ENCODE measurements at places on chromosomes 3 and 15.

GRCh38 chr3:24400015-24400414, 94.6 kb downstream of the THRB start:
- no peak for DNase-seq

DNA sequence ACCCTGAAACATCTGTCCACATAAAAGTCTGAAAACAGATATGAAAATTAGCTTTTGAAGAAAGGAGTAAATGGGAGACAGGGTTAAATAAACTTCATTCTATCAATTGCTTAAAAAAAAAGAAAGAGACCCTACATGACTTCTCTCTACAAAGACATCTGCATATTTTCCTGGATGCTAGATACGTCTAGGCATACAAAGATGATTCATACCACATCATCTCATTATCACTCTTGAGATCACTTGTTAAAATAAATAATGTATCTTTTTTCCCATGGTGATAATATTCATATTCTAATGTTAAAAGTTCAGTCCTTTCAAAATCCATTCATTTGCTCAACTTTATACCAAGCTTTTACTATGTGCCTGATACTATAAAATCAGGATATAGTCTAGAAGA, 295.8 kb downstream of the MAGI1 start:
- DNase-seq = no peak

DNA sequence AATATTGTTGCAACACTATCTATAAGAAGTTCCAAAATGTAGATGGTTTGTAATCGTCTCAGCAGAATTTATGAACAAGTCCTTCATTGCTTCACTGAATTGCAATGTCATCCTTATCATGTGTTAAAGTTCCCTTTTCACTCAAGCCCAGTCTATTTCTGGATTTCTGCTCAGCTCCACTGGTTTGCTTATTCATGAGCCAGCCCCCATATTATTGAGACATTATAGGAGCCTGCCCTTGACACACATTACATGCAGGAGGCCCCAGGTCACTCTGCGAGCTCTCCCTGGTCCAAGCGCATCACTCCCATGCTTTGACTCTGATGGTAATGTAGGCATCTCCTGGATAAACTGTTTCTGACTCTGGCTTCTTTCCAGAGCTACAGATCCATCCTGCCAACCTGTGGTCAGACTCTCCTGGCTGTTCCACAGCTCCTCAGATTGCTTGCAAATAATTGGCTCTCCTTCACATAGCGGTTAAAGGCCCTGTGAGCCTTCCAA, 56.9 kb downstream of the ABTB1 start:
- DNase-seq = no peak

GRCh38 chr15:54101664-54102270, 123.5 kb downstream of the UNC13C start:
- no peak for DNase-seq

DNA sequence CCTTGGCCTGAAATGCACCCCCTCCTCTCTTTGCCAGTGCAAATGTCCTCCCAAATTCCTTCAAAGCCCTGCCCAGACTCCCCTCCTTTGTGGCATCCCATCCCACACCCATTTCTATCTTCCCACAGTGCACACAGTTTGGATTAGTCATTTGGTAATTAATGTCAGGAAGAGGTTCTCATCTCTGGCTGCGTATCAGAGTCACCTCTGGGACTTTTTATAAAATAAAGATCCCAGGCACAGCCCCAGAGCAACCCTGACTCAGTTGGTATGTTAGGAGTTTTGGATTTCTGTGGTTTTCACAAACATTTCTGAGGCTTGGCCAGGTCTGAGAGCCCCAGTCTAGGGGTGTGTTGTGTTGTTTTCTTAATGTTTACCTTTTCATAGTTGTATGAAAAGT, 41.6 kb downstream of the C3orf20 start:
- DNase-seq = no peak

DNA sequence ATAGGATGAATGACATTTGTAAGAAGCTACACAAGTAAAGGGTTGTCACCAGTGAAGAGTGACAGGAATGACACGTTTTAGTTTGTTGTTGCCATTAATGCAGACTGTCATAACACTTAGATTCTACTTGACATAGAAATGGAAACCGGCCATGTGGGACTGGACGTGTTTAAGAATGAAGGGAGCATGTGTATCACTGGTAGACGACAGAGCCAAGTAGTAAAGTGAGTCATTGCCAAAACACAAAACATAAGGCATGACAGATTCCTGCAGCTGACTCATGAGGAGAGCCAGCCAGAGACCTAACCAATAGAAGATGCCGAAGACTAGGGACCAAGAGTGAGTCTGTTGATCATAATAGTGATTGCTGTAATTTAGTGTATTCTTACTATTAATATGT, 106.2 kb upstream of the PLAAT1 start:
- no peak for DNase-seq

DNA sequence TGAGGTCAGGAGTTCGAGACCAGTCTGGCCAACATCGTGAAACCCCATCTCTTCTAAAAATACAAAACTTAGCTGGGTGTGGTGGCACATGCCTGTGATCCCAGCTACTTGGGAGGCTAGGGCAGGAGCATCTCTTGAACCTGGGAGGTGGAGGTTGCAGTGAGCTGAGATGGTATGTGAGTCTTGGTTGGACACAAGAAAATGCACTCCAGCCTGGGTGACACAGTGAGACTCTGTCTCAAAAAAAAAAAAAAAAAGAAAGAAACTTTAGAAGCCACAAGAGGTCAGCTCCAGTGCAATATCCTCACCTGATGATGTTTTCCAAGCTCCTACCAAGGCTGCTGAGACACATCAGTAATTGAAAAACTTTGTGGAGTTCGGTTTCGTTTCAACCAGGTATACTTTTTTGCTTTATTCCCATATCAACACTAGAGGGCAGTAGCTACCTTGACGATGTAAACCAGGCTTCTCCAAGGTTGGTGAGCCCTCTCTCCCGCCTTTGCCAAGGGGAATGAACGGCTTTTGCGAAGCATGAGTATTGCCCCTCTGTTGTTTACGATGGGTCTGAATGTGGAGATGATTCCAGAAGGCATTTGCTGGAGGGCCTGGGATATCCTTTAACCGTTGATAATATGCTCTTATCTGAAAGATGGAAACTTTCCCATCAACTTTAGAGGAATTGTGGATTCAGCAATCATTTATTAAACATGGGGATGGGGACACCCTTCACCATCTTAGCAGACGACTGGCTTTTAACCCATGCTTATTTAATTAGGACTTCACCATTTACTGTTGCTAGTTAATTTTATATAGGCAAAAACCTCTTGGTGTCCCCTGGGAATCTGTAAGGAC, 202.8 kb downstream of the SV2B start:
- no peak for DNase-seq
